ENCODE measurements at places on chromosomes 3 and 15.

GRCh38 chr3:19254189-19254588 lies 105.9 kb downstream of the KCNH8 start:
- DNase-seq = no peak

GRCh38 chr3:186922790-186923189 lies 7.5 kb upstream of the ST6GAL1 start:
- no peak for DNase-seq

GRCh38 chr3:146390957-146391356 lies 78.4 kb downstream of the PLSCR2 start:
- DNase-seq = peak; percentile 89

- DNase-seq = no peak
These were observed 86.6 kb upstream of the PPIB start for GRCh38 chr15:64249406-64249805.

GRCh38 chr3:18735005-18735404 lies 309.9 kb upstream of the SATB1 start:
- DNase-seq = no peak

GRCh38 chr3:192645437-192645836 lies 81.9 kb downstream of the FGF12 start:
- DNase-seq = no peak

GRCh38 chr3:87126321-87126720 lies 100.8 kb upstream of the CHMP2B start:
- DNase-seq = no peak

- peak; percentile 90 for DNase-seq
These were observed 489 bp upstream of the GALNT15 start for GRCh38 chr3:16174026-16174355.

DNA sequence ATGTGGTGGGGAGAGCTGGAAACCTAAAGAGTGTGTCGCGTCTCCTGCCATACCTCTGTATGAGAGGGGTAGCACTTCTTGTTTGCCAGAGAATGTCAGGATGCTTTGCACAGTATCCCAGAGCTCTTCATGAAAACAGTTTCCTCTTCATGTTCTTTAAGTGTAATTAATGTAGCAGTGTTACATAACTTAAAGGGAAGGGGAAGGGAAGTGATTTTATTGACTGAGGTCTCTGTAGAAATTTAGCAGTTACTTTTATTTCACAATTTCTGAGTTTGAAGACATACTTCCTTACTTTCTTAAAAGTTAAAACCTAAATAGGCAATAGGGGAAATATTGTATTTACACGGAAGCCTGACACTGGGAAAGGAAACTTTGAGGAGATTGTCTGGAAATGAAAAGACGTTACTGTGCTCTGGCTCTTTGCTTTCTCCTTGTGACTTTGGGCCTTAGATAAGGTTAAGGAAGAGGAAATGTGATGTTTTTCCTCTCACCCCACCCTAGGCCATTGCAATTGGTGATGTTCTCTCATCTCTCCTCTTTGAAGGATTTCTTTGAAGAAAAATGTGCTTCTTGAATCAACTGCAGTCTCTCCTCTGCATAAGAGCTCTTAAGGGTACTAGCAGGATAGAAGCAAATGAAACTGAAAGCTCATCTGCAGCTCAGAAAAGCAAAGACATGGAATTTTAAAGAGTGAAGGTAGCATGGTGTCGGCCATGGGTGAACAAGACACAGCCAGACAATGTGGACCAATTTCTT lies 6.0 kb downstream of the NXPE3 start:
- DNase-seq = no peak

DNA sequence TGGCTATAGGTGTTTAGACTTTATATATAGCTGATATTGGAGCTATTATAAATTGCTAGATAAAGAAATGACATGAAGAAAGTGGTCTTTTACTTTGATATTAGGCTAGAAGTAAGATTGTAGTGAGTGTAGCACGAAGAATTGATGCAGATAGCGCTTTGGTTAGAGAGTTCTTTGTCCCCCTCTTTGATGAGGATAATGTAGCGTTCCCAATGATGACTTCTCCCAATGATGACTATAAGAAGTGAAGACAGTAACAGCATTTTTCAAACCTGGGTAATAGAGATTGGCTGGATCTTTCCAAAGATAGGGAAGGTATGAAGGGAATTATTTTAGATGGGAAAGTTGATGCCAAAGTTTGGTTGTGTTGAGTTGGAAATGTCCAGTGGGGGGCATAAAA lies 4.3 kb downstream of the MINDY2 start:
- no peak for DNase-seq

- DNase-seq = no peak
These were observed 9.2 kb downstream of the ST6GAL1 start for GRCh38 chr3:186939536-186939935.

- DNase-seq = peak; percentile 97
These were observed 536.9 kb downstream of the ZIC1 start for GRCh38 chr3:147945968-147946519.

DNA sequence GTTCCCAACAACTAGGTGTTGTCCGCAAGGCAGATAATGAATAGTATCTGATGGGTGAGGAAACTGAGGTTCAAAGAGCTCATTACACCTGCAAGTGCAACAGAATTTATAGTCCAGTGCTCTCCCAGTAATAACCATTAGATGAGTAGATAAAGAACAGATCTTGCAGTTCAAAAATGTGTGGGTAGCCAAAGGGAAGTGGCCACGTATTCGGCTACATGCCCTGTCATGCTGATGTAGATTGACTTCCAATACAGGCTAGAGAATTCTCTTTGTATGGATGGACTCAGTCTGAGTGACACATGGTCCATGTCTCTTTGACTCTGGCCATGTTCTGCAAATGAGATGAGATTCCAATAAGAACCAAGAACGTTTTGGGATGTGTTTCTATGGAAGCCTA lies 187.9 kb upstream of the LPP start:
- no peak for DNase-seq

GRCh38 chr3:148030975-148031374 lies 621.8 kb downstream of the ZIC1 start:
- DNase-seq = no peak

- no peak for DNase-seq
These were observed 130.4 kb upstream of the ATP10A start for GRCh38 chr15:25993506-25993905.

GRCh38 chr3:134029256-134029733 lies 430 bp downstream of the SLCO2A1 start:
- DNase-seq = peak; percentile 18

- no peak for DNase-seq
These were observed 269.0 kb downstream of the ABHD5 start for GRCh38 chr3:43959498-43960447.

DNA sequence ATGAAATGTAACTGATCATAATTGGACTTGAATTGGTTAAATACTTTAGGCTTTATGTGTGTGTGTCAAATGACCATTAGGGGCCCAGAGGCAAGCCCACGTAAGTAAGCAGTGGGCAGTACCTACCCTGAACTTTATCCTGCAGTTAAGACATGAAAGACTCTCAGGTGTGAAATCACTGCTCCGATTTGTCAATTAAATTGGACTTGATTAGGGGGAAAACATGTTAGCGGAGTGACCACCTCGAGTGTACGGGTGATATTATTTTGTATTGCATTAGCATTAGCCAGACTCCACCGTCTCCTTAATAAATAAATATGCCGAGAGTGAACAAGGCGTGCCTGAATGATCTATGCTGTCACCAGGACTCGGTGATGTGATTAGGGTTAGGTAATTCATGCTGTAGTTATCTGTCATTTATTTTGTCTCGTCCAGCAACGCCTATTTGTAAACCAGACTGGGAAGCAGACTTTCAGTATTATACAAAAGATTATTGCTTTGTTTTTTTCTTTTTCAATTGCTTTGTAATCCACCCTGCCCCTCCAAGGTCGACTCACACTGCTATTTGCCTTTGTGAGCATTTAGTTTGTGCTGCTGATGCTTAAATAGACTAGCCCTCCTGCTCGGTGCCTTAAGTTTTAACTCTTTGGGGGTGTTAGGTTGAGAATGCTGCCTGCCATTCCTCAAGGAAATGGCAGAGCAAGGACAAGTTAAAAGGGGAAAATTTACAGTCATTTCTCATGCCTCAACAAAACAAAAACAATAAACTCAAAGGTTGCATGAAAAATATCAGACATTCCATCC lies 1.8 kb downstream of the RBMS3 start:
- peak; percentile 56 for DNase-seq

DNA sequence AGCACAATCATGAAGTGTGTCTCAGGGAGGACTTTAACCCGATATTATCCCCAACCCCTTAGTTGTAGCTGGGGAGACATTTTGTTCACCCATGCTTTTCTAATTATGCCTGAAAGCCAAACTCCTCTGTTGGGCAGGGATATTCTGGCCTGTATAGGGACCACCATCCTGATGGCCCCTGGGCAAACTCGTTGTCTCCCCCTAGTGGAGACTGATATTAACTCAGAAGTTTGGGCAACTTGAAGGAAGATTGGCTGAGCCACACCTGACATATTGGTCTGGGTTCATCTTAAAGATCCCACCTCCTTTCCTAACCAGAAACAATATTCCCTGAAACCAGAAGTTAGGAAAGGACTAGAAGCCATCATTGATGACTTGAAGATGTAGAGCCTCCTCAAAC lies 42.3 kb downstream of the TM4SF18 start:
- no peak for DNase-seq

GRCh38 chr15:29529043-29529442 lies 259.4 kb upstream of the NSMCE3 start:
- DNase-seq = no peak

DNA sequence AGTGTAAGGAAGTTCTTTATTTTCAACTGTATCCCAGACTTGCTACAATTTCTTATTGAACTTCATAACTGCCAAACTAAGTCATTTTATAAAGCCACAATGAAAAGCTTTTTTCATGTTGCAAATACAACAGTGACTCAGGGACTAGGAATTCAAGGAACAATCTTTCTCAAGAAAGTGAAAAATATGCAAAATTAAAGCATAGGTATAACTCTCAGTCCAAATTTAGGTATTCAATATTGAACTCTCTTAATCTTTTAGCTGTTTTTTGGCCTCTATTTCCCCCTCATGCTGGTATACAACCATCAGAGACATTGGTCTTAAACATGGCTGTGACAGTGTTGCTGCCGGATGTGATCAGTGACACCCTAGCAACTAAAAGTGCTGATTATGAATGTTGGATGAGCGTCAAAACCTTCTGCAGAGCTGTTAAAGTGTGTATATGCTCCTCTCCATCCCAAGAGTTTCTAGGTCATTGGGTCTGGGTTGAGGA lies 476.9 kb downstream of the ZNF385D start:
- DNase-seq = peak; percentile 65

DNA sequence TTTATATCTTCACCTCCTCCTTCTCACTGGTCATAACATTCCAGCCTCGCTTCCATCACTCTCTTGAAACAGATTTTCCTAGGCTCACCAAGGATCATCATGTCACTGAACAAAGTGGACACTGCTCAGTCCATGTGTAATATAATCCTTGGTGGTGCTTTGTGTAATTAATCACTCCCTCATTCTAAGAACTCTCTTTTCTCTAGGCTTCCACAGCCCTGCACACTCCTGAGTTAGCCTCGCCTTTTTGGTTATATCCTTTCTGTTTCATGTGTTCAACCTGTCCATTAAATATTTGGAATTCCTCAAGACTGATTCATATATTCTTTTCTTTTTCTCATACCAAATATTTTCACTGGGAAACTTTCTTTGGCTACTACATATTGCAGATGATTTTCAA lies 440.8 kb downstream of the PYDC2 start:
- no peak for DNase-seq

GRCh38 chr3:140160553-140160952 lies 225.6 kb downstream of the CLSTN2 start:
- no peak for DNase-seq

- DNase-seq = no peak
These were observed 176.2 kb downstream of the PEX5L start for GRCh38 chr3:179860275-179861107.

DNA sequence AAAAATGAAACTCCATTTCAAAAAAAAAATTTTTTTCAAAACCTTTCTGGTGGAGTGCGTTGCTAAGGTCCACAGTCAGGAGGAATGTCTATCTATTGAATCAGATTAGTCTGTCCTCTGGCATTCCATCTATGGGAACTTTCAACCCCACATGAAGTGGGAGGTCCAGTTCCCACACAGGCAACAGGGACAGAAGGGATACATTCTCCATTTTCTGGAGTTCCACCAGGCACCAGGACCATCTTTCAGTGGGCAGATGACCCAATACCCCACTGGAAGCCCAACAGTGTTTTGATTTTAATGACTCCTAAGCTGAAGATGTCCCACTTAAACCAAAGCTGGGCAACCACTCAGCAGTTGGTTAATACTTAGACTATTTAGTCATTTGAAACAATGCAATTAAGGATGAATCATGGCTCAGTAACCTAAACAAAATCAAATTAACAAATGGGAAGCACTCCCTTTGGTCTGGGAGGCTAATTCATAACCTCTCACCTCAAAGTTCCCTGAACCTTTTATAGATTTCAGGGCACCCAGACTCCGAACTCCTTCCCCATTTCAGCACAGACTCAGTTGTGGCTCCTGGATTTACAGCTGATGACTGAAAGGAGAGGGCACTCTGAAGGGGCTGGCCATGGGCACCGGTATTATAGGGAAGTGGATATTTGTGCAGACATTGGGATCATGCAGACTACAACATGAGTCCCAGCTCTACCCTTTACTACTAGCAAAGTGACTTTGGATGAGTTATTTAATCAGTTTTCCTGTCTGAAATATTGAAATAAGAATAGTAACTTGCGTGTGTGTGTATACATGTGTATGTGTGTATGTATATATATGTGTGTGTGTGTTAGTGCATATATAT lies 264.3 kb upstream of the LRTM1 start:
- DNase-seq = peak; percentile 99

GRCh38 chr3:12042638-12043037 lies 38.5 kb downstream of the SYN2 start:
- DNase-seq = no peak

DNA sequence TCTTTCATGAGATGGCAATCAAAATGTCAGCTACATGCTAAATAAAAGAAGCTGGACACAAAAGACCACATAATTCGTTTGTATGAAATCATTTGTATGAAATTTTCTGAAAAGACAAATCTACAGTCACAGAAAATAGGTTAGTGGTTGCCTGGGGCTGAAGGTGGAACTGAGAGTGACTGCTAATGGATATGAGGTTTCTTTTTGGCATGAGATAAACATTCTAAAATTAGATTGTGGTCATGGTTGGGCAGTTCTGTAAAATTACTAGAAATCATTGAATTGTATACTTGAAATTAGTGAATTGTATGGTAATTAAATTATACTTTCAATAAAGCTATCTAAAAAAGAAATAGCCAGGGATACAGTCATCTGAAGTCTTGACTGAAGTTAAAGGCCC lies 2.7 kb upstream of the DMXL2 start:
- no peak for DNase-seq

- DNase-seq = peak; percentile 67
These were observed 2.9 kb downstream of the THBS1 start for GRCh38 chr15:39583596-39584265.

GRCh38 chr15:29143909-29144635 lies 125.5 kb downstream of the NSMCE3 start:
- peak; percentile 88 for DNase-seq

- peak; percentile 87 for DNase-seq
These were observed 1.7 kb downstream of the RORA start for GRCh38 chr15:61227269-61227949.

GRCh38 chr15:60006203-60006862 lies 2.2 kb downstream of the FOXB1 start:
- DNase-seq = no peak

GRCh38 chr15:100353449-100353848 lies 11.7 kb upstream of the ADAMTS17 start:
- no peak for DNase-seq

GRCh38 chr3:74415731-74416130 lies 198.7 kb downstream of the CNTN3 start:
- DNase-seq = no peak

All from fibroblast of skin of abdomen (primary cell).